Small intestine (tissue), 16 donors: ENCODE measurements at places on chromosomes 13 and 19. TPM values are rescaled to one million over a fixed set of nuclear protein-coding genes. Genes with fewer than 3 reads are reported as not detected.

The SERTM1 gene
- not detected for polyA plus RNA-seq

The CYP4F2 gene
- 7.5 TPM for polyA plus RNA-seq

The MPND gene
- polyA plus RNA-seq = 45.1 TPM

The DCT gene
- polyA plus RNA-seq = 0.03 TPM

The LMO7 gene
- polyA plus RNA-seq = 136 TPM

The IZUMO4 gene
- 2.4 TPM for polyA plus RNA-seq

- peaks cover 17% of the 10 kb centered on the region for H3K36me3 ChIP-seq
- DNase-seq = no peak
- no peaks in the 10 kb centered on the region for H3K27me3 ChIP-seq
- no peak overlapping the region for H3K4me3 ChIP-seq
- no peak overlapping the region for H3K27ac ChIP-seq
Observed at GRCh38 chr19:49615861-49616260, 24.1 kb downstream of the RRAS start.

DNA sequence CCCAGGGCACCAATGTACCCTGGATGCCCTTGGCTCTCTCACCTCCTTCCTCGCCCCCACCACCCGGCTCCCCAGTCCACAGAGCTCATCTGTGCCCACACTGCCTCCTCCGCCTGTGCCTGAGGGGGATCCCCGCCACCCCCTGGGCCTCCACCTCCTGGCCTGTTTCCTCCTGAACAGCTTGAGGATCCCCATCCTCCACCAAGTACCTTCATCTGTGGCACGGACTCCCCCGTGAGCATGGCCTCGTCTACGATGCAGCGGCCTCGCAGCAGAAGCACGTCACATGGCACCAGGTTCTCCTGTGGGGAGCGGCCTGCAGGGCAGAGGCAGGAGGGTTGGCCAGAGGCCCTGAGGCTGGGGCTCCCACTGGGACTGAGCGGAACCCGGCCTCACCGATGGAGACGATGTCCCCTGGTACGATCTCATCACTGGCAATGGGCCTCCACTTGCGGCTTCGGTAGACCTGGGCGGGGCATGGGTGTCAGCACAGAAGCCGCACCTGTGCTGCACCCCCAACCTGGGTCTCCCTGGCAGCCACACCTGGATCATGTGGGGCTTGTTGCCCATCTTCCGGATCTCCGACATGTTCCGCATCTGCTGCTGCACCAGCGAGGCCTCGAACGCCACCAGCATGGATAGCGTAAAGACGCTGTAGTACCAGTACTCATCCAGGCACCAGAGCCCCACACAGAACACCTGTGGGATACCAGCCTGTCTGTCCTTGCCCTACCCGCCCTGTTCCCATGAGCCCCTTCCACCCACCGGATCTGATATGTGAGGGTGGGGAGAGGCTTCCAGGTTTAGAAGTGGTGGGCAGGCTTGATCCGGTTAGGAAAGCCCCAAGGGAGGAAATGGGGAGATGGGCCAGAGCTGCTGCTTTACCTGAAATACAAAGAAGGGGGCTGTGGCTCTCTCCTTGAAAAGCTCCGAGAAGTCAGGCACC is 6.8 kb downstream of the ATP13A1 start:
- H3K27me3 ChIP-seq = no peaks in the 10 kb centered on the region
- peaks cover 89% of the 10 kb centered on the region for H3K36me3 ChIP-seq
- no peak for DNase-seq
- H3K4me1 ChIP-seq = no peaks in the 10 kb centered on the region

DNA sequence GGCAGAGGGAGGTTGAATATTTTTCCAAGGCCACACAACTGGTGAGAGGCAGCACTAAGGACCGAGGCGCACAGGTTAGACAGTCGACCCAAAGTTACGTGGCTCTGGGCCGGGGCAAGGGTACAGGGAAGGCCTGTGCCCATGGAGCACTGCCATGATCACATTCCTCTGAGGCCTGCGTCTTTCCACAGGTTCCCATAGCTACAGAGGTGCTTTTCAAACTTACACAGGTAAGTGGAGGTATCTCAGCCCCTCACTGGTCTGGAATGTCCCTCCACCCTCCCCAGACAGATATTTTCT is 814 bp downstream of the ZNF211 start:
- H3K4me1 ChIP-seq = peaks cover 5% of the 10 kb centered on the region
- no peak overlapping the region for H3K27ac ChIP-seq
- no peaks in the 10 kb centered on the region for H3K27me3 ChIP-seq
- no peak for DNase-seq
- H3K36me3 ChIP-seq = peaks cover 2% of the 10 kb centered on the region

DNA sequence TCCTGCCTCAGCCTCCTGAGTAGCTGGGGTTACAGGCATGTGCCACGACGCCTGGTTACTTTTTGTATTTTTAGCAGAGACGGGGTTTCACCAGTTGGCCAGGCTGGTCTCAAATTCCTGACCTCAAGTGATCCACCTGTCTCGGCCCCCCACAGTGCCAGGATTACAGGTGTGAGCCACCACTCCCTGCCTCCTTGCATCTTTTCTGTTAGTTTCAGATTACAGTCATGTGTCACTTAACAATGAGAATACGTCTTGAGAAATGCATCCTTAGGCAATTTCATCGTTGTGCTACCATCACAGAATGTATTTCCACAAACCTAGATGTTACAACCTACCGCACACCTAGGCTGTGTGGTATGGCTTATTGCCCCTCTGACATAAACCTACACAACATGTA is 180.4 kb downstream of the TM9SF2 start:
- H3K4me1 ChIP-seq = no peaks in the 10 kb centered on the region
- no peaks in the 10 kb centered on the region for H3K36me3 ChIP-seq
- no peak overlapping the region for H3K27ac ChIP-seq
- no peaks in the 10 kb centered on the region for H3K27me3 ChIP-seq

GRCh38 chr13:28609926-28610325 is 49.0 kb upstream of the POMP start:
- H3K27ac ChIP-seq = no peak overlapping the region
- H3K4me3 ChIP-seq = no peak overlapping the region
- H3K4me1 ChIP-seq = peaks cover 15% of the 10 kb centered on the region
- no peaks in the 10 kb centered on the region for H3K27me3 ChIP-seq
- no peak for DNase-seq

DNA sequence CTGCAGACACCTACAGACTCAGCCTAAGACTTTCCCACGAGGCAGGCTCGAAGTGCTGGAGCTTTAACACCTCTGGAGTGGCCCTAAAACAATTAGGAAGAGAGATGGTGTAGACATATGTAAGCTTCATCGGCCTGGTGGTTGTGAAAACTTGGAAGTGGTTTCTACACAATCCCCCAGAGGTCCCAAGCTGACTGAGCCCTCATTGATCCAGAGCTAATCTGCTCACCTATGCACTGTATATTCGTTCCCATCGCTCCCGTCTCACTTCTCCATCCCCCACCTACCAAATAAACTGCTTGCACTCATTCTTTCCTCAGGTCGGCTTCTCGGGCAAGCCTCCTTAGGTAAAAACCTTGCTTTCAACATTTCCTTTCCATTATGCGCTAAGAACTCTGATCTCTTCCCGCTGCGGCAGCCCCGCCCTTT is 767 bp upstream of the ZNF793 start:
- no peaks in the 10 kb centered on the region for H3K36me3 ChIP-seq
- peaks cover 8% of the 10 kb centered on the region for H3K4me1 ChIP-seq
- peak overlapping the region; percentile 92 for H3K27ac ChIP-seq
- DNase-seq = no peak
- H3K4me3 ChIP-seq = peak overlapping the region; percentile 52

DNA sequence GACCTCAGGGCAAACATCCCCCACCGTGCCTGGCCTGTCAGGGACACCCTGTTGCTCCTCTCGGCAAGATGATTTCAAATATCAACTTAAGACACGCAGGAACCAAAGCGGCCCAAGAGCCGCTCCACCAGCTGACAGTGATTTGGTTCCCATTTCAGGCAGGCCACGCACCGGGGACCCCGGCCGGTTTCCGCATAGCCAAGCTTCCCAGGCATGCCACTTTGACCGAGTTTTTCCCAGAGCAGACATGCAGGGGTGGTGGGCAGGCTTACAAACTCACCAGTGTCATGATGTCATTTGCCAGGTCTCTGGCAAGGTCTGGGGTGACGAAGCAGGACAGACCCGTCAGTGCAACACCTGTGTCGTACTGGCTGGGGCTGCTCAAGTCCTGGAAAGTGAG is 19.2 kb downstream of the AP3D1 start:
- no peak for DNase-seq
- peaks cover 26% of the 10 kb centered on the region for H3K36me3 ChIP-seq
- no peaks in the 10 kb centered on the region for H3K27me3 ChIP-seq
- no peaks in the 10 kb centered on the region for H3K4me1 ChIP-seq
- no peak overlapping the region for H3K4me3 ChIP-seq

GRCh38 chr13:37181620-37182019 is 76.2 kb upstream of the CSNK1A1L start:
- no peaks in the 10 kb centered on the region for H3K4me1 ChIP-seq
- no peaks in the 10 kb centered on the region for H3K36me3 ChIP-seq
- no peak overlapping the region for H3K4me3 ChIP-seq

DNA sequence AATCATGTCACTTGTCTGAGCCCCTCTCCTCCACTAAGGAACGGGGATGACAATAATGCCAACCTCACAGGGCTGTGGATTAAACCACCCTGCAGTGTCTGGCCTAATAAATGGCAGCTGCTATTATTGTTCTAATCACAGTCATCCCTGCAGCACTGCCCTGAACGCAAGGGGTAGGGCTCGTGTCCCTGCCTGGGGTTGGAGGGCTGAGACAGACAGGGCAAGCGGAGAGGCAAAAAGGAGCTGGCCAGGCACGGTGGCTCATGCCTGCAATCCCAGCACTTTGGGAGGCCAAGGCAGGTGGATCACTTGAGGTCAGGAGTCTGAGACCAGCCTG is 10.2 kb upstream of the KPTN start:
- no peak for DNase-seq
- no peaks in the 10 kb centered on the region for H3K4me1 ChIP-seq
- H3K27me3 ChIP-seq = no peaks in the 10 kb centered on the region
- H3K27ac ChIP-seq = no peak overlapping the region

- no peak overlapping the region for H3K4me3 ChIP-seq
- no peak overlapping the region for H3K27ac ChIP-seq
- no peaks in the 10 kb centered on the region for H3K36me3 ChIP-seq
- no peaks in the 10 kb centered on the region for H3K4me1 ChIP-seq
Observed at GRCh38 chr13:39326469-39327171, 276.4 kb downstream of the LHFPL6 start.

DNA sequence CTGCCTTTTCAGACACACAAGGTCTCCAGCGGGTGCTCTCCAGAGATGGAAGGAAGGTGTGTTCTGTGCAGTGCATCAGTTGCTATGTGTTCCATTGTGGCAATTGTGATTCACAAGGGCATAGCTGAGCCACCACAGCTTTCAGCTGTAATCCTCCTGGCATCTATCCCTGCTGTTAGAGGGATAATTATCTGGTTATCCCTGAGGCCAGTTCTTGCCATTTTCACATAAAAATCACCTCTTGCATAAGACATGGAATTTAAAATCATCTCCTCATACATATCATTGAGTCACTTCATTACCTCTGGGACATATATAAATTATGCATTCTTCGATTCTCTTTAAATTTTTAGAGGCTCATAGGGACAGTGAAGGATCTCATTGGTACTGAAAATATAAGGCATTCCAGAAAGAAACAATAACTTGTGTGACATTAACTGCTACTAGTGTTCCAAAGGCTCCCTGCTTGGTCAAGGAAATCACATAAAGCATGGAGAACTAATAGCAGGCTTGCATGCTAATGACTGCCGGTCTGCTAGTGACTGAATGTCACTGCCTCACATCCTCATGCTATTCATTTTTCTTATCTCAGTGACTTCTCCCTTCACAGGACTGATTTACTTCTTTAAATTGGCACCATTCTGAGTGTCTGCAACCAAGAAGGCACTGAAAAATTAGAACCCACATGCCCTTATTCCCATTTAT is 214.0 kb downstream of the ENOX1 start:
- no peak overlapping the region for H3K27ac ChIP-seq
- H3K36me3 ChIP-seq = no peaks in the 10 kb centered on the region
- DNase-seq = no peak
- H3K27me3 ChIP-seq = no peaks in the 10 kb centered on the region
- H3K4me1 ChIP-seq = no peaks in the 10 kb centered on the region

GRCh38 chr19:2719920-2720776 is 1.0 kb downstream of the DIRAS1 start:
- no peak overlapping the region for H3K27ac ChIP-seq
- H3K4me1 ChIP-seq = no peaks in the 10 kb centered on the region
- H3K27me3 ChIP-seq = peaks cover 14% of the 10 kb centered on the region
- no peaks in the 10 kb centered on the region for H3K36me3 ChIP-seq

DNA sequence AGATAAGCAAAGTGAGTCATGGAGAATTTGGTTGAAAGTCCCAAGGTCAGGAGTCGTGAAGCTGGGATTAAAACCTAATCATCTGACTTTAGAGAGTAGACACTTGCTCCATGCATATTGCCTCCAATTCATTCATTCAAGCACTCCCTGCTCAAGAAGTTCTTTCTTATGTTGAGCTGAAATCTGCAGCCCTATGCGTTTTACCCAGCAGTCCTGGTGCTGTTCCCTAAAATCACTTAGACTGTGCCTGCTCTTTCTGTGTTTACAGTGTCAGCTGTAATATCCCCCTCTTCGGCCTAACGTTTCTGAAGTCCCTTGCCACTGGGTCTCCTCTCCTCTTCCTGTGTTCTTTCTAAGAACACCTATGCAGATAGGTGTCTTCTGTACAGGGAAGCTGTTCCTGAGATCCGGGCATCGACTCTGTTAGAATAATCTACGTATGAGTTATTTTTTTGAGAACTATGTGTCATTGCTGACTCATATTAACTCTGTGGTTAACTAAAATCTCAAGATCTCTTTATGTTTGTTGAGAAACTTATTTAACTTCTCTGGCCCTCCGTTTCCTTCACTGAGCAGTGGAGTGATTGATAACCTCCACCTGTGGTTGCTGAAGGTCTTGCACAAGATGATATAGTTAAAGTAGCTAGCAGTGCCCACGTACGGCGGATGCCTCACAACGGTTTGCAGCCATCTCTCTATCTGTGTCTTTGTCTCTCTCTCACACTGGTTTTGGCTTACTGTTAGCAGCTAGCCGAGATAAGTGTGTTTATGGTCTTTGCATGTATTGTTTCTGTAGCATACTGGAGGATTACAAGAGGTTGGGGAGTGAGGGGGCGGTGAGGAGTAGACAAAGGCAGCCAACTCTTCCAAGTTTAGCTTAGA is 4.7 kb downstream of the ALOX5AP start:
- peak; percentile 24 for DNase-seq
- no peak overlapping the region for H3K4me3 ChIP-seq
- H3K4me1 ChIP-seq = peaks cover 22% of the 10 kb centered on the region
- H3K27ac ChIP-seq = peak overlapping the region; percentile 50

GRCh38 chr13:80668452-80668851 is 327.5 kb upstream of the SPRY2 start:
- H3K4me1 ChIP-seq = no peaks in the 10 kb centered on the region
- no peak for DNase-seq
- no peak overlapping the region for H3K27ac ChIP-seq
- H3K4me3 ChIP-seq = no peak overlapping the region

DNA sequence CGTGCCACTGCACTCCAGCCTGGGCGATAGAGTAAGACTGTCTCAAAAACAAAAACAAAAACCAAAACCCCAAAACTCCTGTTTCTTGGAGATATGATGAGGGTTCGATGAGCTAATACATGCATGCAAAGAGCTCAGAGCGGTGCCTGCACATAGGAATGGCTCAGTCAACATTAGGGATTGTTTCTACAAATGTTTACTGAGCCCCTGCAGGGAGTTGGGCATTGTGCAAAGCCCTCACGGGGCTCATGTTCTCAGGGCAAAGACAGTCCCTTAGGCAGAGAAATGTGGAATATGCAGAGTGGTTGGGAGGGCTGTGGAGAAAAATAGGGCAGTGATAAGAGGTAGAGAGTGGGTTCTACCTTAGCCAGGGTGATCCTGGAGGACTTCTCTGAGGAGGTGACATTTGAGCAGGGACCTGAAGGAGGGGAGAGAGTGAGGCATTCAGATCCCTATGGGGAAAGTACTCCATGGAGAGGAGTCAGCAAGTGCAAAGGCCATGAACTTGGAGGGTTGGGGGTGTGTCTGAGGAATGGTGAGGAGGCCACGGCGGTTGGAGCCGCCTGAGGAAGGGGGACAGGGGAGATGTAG is 1.5 kb upstream of the EHD2 start:
- no peaks in the 10 kb centered on the region for H3K4me1 ChIP-seq
- no peak overlapping the region for H3K27ac ChIP-seq
- peaks cover 29% of the 10 kb centered on the region for H3K27me3 ChIP-seq
- no peaks in the 10 kb centered on the region for H3K36me3 ChIP-seq
